ENCODE measurements at places on chromosomes 6 and 20. TPM values are rescaled to one million over a fixed set of nuclear protein-coding genes. Genes with fewer than 3 reads are reported as not detected.

DNA sequence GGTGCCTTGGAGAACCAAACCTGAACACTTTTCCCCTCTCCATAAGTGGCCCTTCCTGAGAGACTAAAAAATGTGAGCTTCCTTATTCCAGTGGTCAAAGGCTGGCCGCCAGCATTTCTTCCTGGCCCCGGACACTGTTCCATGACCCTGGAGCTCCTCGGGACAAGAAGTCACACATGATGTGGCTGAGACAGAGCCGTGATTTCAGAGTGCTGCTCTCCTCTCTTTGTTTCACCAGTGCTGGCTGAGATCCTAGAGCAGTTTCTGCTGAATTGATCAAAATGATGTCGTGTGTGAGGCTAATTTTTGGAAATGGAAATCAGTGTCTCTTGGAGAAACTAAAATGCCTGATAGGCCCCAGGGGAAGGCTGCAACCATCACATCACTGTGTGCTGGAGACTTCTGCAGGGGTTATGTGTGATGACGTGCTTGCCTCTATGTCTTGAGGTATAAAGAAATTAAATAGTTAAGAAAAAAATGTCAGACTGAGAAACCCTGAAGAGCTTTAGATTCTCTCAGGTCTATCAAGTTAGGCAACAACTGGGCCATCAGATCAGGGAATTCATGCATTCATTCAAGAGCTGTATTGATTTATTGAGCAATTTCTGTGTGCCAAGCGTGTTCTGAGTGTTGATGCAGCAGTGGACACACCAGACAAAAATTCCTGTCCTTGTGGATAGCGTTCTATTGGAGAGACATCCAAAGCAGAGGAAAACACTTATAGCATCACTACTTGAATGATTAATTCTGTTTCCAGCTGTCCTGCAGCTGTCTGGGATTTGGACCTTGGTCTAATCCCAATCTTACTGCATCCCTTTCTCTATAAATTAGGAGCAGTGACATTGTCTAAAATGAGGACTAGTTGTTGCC lies 72.7 kb upstream of the CCN6 start:
- DNase-seq: peak; percentile 62

DNA sequence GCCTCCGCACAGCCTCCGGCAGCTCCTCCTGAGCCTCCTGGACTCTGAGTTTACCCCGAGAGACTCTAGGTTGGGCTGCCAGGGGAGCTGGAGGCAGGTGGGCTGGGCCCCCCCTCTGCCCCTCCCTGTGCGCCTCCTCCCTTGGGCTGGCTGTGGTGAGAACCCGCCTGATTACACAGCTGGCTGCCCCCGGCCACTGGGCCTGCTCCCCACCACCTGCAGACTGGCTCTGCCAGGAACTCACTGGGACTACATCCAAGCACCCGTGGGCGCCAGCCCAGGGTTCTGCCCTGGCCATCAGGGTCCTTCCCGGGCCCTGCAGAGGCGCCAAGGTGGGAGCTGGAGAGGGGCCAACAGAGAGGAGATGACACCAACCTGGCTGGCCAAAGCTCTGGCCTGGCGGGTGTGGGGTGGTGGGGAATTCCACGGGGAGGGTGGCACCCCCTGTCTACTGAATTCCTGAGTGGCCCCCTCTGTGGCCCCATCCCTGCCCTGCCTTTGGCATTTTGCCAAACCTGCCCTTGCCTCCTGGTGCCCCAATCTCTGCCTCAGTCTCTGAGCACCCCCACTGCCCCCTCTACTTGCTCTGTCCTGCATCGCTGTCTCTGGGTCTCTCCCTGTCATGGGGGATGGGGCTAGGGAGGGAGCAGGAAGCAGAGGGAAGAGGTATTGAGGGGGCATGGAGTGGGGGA lies 21.9 kb upstream of the CDH22 start:
- no peak for DNase-seq

DNA sequence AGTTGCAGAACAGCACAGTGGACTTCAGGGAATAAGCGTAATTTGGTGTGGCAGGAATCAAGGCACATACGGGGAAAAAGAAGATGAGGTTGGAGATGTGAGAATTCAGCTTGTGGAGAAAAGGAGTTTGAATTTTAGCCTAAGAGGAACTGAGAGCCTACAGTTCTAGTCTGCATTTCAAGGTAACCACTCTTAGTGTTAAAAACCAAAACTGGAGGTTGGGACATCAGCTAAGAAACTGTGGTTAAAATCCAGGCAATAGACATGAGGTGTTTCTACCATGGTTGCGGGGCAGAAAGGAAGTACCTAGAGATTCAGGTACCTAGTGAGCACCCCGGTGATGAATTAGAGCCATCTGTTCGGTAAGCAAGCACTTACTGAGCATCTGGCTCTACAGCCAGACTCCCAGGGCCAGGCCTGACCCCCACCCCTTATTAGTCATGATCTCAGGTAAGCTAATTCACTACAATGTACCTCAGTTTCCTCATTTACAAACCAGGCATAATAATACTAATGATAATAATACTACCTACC lies 44.4 kb downstream of the FAXC start:
- no peak for DNase-seq

DNA sequence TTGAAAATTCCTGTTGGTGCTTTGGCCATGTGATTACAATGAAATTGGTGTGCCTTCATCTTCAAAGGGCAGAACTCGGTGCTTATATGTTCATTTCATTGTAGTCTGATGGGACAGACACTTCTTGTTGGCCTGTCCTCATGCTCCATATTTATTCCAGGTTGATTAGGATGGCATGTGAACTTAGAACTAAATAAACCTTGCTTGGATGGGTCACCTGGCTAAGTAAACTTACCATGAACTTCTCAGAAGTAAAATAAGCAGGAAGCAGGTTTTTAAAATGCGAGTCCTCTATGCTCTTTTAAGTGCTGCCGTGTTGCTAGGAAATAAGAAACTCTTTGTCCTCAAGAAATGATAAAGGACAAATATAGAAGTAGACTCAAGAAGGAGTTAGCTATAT lies 26.7 kb downstream of the ZDHHC14 start:
- no peak for DNase-seq

DNA sequence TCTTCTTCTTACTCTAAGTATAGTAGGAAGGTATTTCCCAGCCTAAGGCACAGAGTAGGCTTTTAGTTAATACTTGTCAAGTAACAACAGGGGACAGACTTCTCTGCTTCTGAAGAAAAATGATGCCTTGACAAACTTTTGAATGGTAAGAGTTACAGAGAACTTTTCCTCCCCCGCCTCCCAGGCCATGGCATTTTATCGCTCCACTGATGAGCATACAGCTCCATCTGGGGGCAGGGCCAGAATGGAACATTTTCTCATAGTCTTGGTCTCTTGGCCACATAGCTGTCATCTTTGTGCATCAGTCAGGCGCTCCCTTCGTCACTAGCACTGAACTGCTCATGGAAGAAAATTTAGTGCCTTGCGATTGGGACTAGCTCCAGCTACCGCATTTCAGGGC lies 1066.8 kb upstream of the CITED2 start:
- DNase-seq: peak; percentile 14

DNA sequence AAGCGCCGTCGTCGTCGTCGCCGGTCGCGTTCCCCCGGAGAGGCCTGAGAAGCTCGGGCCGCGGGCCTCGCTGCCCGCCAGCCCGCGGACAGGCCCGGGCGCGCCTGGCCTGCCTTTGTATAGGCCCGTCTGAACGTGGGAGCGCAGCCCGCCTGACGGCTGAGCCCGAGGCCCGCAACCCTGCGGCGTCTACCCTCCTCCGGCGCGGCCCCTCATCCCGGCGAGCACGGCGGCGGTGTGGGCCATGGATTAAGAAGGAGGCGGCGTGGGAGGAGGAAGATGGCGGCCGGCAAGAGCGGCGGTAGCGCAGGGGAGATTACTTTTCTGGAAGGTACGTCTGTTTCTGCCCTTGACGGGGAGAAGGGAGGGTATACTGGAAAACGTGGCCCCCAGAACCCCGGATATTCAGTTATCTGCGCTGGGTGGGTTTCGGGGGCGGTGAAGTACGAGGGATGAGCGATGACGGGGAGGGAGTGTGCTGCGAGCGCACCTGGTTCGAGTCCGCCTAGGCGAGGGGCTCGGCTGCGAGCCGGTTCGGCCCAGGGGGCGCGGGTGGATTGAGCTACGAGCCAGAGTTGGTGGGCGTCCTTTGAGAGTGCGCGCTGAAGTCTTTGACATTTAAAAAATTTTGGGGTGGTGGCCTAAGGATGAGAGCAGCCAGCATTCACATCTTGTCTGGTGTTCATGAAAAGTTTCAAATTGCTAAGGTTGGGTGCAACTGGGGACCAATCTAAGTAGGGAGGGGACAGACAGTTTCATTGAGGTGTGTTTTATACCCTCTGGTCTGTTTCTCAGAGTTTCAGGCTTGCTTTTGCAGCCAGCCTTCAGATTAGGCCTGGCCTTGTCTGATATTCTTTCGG lies 796 bp downstream of the SENP6 start:
- DNase-seq: peak; percentile 74

DNA sequence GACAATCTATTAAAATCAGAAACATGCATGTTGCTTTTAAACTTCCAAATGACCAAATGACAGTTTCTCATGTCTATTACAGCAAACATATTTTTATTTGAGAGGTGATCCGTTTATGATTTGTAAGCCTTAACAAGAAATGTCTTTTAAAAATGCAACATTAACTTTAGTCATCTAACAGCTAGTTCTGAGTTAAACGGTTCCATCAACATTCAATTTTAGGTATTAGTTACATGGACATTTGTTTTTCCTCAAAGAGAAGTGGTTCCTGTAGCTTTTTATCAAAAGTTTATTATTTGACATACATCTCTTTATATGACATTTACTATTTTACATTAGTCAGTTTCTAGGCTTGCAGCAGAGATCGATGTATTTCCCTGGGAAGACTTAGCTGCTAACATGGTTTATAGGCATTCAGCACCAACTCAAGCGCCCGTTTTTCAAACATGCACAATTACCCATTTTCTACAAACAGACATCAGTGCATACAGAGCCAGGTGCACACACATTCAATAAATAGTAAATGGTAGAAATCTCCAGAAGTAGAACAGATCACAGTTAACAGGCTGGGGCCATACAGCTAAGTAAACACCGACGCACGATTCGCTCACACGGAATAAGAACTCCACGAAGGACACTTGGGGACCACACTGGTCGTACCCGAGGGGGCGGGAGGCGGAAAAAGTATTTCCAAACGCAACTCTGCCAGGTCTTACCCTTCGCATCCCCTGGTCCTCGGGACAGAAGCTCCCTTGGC lies 882 bp downstream of the CNR1 start:
- no peak for DNase-seq

DNA sequence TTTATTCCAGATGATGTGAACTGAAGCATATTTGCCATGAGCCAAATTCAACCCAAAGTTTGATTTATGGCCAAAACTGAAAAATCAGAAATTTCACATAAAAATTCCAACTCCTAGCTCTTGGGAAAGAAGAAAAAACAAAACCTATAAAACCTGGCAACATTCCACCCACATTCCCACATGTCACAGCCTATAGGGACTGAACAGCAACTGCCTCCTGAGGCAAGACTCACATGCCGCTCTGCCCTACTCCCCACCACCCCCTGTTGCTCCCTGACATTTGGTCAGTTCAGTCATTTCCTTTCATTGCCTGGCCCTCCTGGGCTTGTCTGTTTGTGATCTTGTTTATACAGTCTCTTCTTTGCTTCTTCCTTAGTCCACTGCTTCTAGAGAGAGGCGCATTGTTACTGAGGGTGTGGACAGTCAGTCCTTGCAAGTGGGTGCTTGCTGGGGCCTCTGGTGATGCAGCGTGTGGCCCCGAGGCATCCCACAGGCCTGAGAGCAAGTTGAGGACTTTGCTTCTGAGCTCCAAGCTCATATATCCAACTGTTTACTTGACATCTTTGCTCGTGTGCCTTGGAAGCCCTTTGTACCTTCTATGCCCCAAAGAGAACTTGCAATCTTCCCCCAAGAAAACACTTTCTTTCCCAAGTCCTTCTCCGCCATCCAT lies 31.4 kb downstream of the NFATC2 start:
- DNase-seq: no peak

DNA sequence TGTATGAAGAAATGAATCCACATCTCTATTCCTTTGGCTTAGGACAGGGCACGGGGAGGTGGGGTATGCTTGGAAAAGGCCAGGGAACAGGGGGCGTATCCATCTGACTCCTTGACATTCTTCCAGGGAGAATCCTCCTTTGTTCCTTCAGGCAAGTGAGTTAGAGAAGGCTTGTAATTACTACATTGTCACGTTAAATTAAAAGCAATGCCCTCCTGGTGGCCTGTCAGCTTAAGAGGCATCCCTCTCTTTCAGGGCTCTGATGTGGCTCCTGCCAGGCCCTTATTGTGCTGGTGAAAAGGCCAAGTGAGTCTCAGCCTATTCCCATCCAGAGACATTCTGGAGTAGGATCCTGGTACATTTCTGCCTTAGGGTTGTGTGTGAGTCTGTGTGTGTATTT lies 128.3 kb downstream of the FOXA2 start:
- no peak for DNase-seq

DNA sequence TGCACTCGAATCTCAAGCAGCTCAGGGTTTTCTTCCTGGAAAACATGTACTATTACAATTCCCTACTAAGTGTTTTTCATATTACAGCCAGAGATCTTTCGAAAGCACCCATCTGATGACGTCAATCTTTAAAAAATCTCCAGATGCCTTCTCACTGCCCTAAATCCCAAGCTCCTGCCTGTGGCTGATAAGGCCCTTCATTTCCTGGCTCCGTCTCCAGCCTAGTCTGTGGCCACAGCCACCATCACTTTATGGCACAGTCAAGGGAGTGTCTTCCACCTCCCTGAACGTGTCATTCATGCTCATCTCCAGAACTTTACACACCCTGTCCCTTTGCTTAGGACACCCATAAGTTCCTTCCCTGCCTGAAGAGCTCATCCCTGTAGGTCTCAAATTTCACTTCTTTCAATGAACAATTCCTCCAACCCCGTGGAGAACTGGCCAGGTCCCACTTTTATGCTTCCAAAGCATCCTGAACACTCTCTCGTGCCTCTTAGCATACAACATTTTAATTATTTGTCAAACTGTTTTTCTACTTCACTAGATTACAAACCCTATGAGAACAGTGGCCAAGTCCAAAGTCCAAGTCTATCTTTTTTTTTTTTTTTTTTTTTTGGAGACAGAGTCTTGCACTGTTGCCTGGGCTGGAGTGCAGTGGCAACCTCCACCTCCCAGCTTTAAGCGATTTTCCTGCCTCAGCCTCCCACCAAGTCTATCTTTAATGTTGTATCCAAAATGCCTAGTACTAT lies 106.1 kb upstream of the AGPAT4 start:
- DNase-seq: no peak

DNA sequence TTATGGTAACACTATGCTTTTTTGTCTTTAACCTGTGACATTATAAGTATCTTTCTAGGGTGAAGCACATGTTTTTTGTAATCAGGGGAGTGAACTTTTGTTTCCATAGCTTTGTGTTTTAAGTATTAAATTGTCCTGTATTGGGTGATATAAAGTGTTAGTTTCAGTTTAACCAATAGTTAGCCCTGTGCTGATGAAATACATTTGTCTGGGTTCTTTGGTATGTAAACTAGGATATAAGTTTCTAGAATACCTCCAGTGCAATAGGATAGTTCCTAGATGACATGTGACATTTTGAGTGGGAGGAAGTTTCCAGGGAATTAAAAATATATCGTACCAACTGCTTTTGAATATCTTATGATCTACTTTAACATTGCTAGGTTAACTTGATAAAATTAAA lies 611.0 kb upstream of the MARCKS start:
- no peak for DNase-seq

GRCh38 chr20:58661598-58662473 lies 10.8 kb downstream of the STX16 start:
- DNase-seq: no peak

- no peak for DNase-seq
These were observed 5.1 kb upstream of the TMEM181 start for GRCh38 chr6:158554611-158555361.

Gene ENPP5
- polyA plus RNA-seq: 3.9 TPM

Gene TREML4
- polyA plus RNA-seq: not detected

Gene TNXB
- polyA plus RNA-seq: 125 TPM

Gene CLVS2
- polyA plus RNA-seq: 0.04 TPM

Gene OR2H1
- polyA plus RNA-seq: not detected

Gene ELOVL2
- 2.1 TPM for polyA plus RNA-seq

All from hindlimb muscle (tissue), 1 donor.